ENCODE measurements at places on chromosomes 7 and 10.

DNA sequence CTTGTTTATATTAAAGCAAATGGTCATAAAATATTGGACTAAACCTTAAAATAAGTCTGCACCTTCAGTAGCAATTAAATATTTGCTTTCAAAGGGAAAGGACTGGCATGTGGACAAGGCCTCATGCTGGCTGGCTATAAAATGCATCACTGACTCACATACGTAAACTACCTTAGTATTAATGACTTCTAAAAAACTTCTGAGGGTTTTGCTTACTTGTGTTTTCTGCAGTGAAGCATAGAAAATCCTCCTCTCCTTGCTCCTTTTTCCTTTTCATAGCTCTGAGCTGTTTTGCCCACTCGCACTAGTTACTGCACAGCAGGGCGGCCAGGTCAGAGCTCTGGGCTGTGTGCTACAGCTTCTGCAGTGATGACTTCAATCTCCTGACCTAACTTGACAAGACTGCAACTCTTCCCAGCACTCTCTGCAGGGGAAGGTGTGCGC is 82.3 kb downstream of the CUL2 start:
- no peak for DNase-seq

DNA sequence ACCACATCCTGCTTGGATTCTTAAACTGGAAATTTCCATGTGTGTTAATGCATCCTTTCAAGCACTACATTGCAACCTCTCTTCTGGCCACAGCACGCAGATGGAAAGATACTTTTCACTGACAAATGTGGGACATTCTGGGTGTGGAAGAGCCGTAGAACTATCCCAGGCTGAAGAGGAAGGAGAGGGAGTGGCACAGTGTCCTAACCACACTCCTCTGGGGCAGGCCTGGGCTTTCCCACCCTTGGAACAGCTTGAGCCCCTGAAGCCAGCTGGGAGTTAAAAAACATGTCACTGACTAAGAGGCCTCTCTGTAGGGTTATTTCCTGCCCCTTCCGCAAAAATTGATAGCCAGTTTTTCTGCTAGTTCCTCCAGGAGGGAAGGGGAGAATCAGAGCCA is 34.0 kb upstream of the DNMBP start:
- no peak for DNase-seq

- DNase-seq = no peak
Measured at GRCh38 chr7:121932768-121933167, 59.8 kb downstream of the PTPRZ1 start.

DNA sequence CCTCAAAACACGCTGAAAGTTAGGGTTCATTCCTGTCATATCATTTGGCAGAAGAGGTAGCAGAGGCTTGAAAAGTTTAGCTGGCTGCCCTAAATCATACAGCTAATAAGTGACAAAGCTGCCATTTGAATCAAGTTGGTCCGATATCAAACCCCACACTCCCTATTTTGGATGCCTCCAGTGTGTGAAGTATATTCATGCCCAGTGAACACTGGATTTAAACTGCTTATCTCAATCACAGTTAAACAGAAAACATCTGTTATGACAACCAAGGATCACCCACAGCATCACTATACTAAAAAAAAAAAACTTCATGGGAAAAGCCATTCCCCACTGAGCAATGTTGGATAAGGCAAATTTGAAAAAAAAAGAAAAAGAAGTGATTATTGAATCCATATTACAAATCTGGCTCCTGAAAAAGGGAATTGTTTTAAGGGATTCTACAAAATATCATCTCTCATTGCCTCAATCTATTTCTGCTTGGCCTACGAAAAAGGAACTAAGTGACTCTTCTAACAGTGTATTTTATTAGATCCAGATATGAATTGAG is 48.3 kb downstream of the ABCB1 start:
- no peak for DNase-seq

Measured in NCI-H1048 (cell line).